COR-L47 (cell line): ENCODE measurements at places on chromosomes 7 and 10.

DNA sequence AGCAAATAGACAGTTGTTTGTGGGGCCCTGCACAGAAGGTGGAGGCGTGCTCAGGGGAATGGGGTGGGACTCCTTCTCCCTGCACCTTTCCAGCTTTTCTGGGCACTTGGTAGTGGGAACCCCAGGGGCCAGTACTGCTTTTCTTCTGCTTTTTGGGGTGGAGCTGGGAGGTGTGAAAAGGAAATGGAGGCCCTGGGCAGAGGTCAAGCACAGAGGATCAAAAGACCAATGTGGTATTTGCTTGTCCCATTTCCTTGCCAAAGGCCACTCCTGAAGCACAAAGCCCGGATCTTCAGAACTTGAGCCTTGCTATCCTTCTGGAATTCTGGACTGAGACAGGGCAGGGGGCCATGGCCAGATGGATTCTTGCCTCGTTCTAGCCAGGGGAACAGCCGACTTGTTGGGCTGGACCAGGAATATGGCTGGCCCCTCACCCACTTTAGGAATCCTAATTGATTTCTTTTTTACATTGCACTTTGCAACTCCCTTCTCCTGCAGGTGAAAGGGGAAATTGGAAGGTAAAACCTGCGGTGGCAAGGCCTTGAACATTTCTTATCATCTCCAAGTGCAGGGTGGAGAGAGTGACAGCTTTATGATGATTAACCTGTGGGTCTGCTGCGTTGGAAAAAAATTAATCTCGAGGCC lies 26.5 kb downstream of the ADRA2A start:
- DNase-seq = no peak

- DNase-seq = no peak
Observed at GRCh38 chr7:10672186-10672585, 301.5 kb upstream of the PHF14 start.

GRCh38 chr10:33336582-33337325 lies 2.3 kb upstream of the NRP1 start:
- DNase-seq = no peak

GRCh38 chr7:48096273-48096672 lies 7.2 kb downstream of the UPP1 start:
- DNase-seq = no peak

DNA sequence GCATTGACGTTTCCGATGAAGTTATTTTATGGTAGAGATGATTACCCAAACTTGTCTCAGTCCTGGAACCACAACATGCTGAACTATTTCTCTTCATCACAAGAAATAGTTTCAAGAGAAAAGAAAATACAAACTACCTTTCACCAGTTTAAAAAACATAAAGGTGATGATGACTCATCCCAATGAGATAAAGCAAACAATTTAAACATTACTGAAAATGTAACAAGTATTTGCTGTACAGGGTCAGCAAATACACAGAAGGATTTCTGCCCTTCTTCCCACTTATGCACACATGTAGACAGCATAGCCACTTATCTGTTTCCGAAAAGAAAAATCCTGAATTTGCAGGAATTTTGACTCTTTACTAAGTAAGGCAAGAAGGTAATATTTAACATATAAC lies 50.8 kb downstream of the RHOBTB1 start:
- no peak for DNase-seq

DNA sequence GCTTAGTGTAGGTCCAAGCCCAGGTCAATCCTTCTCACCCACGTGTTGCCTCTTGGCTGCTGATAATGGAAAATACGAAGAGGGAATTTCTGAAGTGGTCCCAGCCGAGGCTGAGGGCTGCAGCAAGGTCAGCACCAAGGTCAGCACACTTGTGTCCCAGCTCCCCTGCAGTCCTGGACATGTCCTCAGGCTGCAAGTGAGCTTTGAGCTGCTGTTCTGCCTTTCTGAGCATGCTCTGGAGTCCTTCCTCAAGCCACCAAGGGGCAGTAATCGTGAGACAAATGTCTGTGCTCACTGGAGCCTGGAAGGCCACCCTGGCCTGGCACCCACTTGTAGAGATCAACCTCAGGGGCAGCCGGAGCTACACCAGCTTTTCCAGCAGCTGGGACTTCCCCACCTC lies 28.3 kb downstream of the DRGX start:
- no peak for DNase-seq

- no peak for DNase-seq
Observed at GRCh38 chr7:101218236-101219125, 516 bp downstream of the ZNHIT1 start.

GRCh38 chr7:223118-223800 lies 30.9 kb downstream of the FAM20C start:
- DNase-seq = no peak

DNA sequence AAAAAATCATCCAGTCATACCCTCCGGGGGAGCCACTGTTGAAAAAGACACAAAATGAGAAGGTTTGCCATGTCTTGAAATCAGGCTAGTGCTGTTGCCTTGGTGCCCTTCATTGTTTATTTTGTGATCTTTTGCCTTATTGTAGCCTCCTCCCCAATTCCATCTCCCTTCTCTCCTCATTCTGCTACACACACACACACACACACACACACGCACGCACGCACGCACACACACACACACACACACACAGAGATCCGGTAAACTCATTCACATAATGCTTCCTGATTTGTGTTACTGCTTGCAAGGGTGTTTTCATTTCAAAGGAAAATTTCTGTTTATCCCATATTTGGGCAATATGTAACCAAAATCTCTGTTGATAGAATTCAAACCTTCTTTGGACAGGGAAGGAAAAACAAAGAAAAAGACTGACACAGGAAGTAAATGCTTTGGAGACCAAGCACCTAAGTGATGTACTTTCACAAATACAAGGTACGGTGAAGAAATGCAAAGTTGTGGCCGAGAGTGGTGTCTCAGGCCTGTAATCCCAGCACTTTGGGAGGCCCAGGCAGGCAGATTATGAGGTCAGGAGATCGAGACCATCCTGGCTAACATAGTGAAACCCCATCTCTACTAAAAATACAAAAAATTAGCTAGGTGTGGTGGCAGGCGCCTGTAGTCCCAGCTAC lies 141.1 kb upstream of the CDK13 start:
- DNase-seq = no peak

DNA sequence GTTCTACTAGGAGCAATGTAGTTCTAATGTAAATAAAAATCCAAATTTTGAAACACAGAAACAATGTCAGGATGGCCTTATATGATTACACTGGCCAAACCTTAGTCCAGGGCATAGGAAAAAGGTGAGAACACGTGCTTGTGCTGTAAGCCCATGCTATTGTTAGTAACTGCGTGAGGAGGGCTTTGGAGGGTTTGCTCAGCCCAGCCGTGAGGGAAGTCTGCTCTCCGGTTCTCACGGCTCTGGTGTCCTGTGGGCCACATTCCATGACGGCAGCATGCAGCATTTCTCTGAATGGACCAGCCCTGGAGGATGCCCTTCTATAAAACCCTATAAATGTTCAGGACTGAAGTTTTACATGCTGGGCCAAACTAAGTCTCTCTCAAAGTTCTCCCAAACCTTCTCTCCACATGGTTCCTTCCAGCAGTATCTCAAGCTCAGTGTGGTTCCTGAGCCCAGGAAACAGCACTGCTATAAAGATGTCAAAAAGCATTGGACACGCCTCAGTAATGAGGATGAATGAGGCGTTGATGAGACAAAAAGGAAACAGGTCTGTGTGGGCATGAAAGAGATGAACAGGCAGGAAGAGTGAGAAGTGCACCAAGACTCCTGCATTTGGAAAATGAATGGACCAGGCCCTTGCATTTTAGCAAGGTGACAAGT lies 174.8 kb upstream of the CDCA7L start:
- no peak for DNase-seq

- DNase-seq = no peak
Observed at GRCh38 chr10:103021900-103022293, 103.8 kb downstream of the CNNM2 start.

- no peak for DNase-seq
Observed at GRCh38 chr7:50213622-50214017, 90.9 kb upstream of the IKZF1 start.

- DNase-seq = no peak
Observed at GRCh38 chr7:37285706-37286453, 162.8 kb downstream of the ELMO1 start.

- no peak for DNase-seq
Observed at GRCh38 chr10:34420273-34420672, 394.8 kb downstream of the PARD3 start.

GRCh38 chr7:131231381-131232220 lies 96.1 kb upstream of the MKLN1 start:
- no peak for DNase-seq
